ENCODE measurements at places on chromosomes 7 and 10.

GRCh38 chr10:16843252-16843870 lies 26.1 kb upstream of the RSU1 start:
- DNase-seq, result peak; percentile 83

DNA sequence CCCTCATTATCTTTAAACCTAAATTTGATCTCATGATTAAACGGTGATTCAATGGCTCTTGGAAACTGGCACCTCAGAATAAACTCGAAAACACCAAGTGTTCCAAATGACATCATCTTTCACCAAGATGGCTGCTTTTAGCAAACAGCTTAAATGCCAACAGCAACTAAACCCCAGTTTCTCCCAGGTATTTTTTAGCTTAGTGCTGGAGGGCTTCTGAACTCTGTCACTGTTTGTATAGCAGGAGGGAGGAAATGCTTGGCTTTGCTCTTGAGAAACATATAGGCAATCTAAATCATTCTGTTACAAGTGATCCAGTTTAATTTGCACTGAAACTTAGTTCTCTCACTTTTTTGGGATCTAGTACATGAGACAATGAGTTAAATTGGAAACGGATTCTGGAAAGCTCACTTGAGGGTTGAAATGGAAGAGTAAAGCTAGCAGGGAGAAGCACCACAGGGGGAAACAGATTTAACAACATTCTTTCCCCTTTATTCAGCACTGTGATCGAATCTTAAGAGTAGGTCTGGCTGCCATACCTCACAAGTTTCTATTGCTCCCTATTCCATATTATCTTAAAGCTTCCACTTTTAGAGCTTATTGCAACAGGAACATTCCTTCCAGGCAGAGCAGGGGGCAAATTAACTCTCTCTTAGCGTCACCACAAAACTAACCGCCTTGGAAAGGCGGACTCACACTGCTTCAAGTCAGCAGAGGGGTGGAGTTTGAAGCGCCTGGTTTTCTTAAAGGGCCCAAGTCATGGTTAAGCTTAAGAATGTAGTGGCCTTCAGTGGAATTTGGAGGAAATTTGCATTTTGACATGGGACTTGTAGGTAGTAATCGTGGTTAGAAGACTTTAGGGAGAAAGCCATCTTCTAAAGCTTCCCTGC lies 1.8 kb upstream of the CCDC6 start:
- DNase-seq, result peak; percentile 85

GRCh38 chr10:23099816-23100215 lies 4.4 kb downstream of the MSRB2 start:
- peak; percentile 40 for DNase-seq

- no peak for DNase-seq
These were observed 21.1 kb upstream of the HIPK2 start for GRCh38 chr7:139798892-139799291.

GRCh38 chr10:88343761-88344484 lies 239.2 kb downstream of the RNLS start:
- no peak for DNase-seq

DNA sequence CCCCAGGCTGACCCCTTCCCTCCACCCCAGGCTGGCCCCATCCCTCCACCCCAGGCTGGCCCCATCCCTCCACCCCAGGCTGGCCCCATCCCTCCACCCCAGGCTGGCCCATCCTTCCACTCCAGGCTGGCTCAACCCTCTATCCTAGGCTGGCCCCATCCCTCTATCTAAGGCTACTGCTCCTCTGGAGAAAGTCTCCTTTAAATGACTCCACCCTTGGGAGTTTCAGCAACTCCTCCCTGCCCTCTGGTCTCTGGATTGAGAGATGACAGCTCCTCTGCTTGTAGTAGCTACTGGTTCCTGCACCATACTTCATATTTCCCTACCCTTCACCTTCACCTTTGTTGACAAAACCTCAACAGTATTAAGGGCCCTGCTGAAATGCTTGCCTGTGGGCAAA lies 8.5 kb downstream of the PRLHR start:
- no peak for DNase-seq

GRCh38 chr7:24870766-24871165 lies 109.2 kb downstream of the OSBPL3 start:
- no peak for DNase-seq

DNA sequence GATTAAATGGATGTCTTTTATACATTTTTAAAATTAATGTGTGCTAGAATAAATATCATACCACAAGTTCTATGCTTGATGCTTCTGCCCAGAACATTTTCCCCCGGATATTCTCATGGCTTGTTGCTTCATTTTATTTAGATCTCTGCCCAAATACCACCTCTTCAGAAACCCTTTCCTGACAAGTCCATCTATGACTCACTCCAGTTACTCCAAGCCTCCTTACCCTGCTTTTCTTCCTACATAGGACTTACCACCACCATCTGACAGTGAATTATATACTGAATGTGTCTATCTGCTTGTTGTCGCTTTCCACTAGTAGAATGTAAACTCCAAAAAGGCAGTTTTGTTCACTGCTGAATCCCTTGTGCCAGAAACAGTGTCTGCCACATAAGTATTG lies 19.1 kb upstream of the ERVW-1 start:
- DNase-seq, result no peak

DNA sequence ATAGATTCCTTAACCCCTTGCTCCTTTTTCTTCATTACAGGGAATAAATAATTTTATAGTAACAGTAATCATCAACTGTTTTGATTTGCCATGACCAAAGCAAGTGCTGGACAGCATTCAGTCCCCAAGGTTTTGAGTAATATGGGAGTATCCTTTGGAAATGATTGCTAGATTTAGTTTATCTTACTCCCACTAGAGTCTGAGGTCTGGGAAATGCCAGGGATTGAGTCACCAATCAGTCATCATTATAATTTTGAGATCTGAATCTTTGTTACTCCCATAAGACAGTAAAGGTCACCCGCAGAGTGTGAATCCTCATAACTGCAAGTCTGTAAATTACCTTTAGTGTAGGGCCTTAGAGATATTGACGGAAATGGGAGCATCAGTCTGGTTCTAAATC lies 133.7 kb upstream of the SEMA3E start:
- no peak for DNase-seq

- DNase-seq, result no peak
These were observed 41.8 kb upstream of the WNT16 start for GRCh38 chr7:121286742-121287734.

DNA sequence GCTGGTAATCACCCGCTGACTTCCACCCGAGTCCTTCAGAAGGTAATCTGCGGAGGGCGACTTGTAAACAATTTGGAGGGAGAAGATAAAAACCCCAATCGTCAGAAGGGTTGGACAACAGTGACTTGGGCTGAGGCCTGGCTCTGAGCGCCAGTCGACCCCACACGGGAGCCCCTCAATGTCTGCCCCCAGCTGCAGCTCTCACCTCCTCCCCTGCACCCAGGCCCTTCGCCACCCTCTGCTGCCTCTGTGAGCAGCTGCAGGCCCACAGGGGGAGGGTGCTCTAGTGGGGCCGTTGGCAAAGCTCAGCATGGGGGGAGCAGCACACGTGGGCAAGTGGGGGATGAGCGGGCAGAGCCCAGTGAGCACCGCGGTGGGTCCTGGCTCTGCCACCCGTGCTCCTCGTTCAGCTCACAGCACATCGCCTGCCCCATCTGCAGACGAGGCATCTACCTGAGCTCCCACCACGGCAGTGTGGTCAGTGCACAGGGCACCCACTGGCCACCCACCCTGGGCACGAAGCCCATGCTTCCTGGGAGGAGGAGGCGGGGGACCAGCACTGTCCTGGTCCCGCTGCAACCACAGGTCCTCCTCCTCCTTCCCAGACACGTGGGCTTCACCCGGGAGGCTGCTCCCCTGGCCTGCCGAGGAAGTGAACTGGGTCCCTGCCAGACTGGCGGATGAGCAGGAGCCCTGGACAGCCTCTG lies 280.5 kb downstream of the ELFN1 start:
- no peak for DNase-seq

GRCh38 chr7:105450177-105450861 lies 61.6 kb upstream of the SRPK2 start:
- DNase-seq, result no peak

DNA sequence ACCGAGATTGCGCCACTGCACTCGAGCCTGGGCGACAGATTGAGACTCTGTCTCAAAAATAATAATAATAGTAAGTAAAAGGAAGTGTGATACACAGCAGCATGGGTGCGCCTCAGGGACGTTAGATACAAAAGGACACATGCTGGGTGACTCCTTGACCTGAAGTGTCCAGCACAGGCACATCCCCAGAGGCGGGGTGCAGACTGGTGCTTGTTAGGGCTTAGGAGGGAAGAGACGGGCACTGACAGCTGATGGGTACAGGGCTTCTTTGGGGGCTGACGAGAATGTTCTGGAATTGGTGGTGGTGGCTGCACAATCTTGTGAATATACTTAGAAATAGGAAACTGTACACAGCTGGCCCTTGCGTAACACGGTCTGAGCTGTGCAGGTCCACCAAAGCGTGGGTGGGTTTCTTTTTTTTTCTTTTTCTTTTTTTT lies 61.8 kb upstream of the DNAJB6 start:
- no peak for DNase-seq

DNA sequence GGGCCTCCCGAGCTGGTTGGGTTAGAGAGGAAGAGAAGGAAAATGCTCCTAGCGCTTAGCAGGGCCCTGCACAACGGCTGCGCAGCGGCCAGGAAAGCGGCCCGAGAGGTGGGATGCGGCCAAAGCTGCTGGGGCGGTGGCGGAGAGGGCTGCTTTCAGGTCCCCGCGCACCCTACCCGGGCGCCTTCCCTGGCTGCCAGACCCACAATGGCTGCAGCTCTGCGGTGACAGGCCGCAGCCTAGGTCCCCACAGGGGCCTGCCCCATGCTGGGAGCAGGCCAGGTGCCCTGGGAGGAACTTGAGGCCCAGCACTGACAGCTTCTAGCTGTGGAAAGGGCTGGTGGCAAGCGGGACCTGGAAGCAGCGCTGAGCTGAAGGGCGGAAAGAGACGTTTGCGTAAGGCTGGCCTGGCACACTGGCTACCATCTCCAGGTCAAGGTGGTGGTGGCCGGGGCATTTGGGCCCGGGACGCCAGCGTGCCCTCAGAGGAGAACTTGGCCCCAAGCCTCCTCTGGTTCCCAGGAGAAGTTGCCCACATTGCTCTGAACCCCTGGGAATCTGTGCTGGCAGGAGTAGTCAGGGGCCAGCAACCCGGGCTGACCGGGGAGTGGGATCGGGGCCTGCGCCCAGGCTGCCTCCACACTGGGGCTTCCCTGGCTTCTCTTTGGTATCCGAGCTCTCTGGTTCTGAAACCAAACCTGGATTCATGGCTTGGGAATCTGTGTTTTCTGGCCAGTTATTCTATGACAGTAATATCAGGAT lies 72.9 kb upstream of the ZNF804B start:
- no peak for DNase-seq

GRCh38 chr7:28228396-28228795 lies 47.8 kb upstream of the JAZF1 start:
- no peak for DNase-seq

- peak; percentile 11 for DNase-seq
These were observed 79.8 kb upstream of the IFRD1 start for GRCh38 chr7:112370436-112370835.

- DNase-seq, result no peak
These were observed 7.5 kb upstream of the SH2D4B start for GRCh38 chr10:80530251-80530650.
